ENCODE measurements at places on chromosomes 12 and 14. TPM values are rescaled to one million over a fixed set of nuclear protein-coding genes. Genes with fewer than 3 reads are reported as not detected.

Gene ITGA7
- 2.8 TPM for total RNA-seq

Gene PARP2
- total RNA-seq, result 17.0 TPM

Gene ANO6
- total RNA-seq, result 33.1 TPM

Gene RNF41
- total RNA-seq, result 26.8 TPM

Gene PTPRB
- total RNA-seq, result 2.3 TPM

Gene CRACR2A
- total RNA-seq, result 9.4 TPM

Gene MGP
- 14.5 TPM for total RNA-seq

Gene JPH4
- 0.14 TPM for total RNA-seq

Gene SYCP3
- 0.76 TPM for total RNA-seq

Gene PTCSC3
- total RNA-seq, result not detected

Gene OXA1L
- 85.7 TPM for total RNA-seq

Gene CCDC38
- 0.05 TPM for total RNA-seq

Gene GPRC5A
- total RNA-seq, result 0.09 TPM

- no peaks in the 10 kb centered on the region for H3K27me3 ChIP-seq
- H3K4me1 ChIP-seq, result peaks cover 19% of the 10 kb centered on the region
- H3K27ac ChIP-seq, result peak within 1 kb of the TSS; percentile 88
- H3K36me3 ChIP-seq, result peaks cover 16% of the 10 kb centered on the region
- peak within 1 kb of the TSS; percentile 98 for H3K4me3 ChIP-seq
These were observed at the start of gene BCL7A for GRCh38 chr12:122021822-122022392. Gene BCL7A, plus strand, starts transcription at chr12:122021884. Its CDS starts 208 bp downstream, at chr12:122022092.

DNA sequence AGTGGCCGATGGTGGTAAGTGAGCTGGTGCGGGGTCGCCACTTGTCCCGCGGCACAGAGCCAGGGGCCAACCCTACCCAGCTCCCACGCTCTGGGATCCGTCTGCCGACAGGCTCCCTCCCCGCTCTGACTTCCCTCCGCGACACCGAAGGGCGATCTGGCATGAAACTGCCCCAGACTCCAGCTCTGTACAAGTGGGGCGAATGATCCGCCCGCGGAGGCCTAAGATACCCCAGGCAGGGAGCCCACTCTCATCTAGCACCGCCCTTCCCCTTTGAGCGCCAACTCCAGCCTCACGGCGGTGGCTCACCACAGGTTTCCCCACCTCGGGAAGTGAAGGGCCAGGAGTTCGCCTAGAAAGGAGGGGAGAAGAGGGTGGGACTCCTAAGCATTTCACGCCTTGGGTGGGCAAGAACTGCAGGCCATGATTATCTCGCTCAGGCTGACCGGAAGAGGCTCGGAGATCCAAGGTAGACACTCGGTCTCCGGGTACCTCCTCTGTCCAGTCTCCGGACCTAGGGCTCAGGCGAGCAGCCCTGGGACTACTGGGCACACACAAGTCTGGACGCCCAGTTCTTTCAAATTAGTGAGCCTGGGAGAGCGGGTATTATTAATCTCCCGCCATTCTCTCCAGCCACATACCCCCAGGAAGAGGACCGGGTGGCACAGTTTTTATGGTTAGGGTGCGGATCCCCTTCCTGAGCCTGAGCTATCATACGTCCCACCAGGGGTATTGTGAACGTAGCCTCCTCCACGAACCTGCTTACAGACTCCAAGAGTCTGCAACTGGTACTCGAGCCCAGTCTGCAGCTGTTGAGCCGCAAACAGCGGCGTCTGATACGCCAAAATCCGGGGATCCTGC, 849 bp downstream of the WNT1 start:
- peaks cover 21% of the 10 kb centered on the region for H3K4me1 ChIP-seq
- DNase-seq, result no peak
- H3K27ac ChIP-seq, result no peak overlapping the region
- H3K27me3 ChIP-seq, result peaks cover 83% of the 10 kb centered on the region
- peak overlapping the region; percentile 42 for H3K4me3 ChIP-seq
- no peaks in the 10 kb centered on the region for H3K36me3 ChIP-seq

DNA sequence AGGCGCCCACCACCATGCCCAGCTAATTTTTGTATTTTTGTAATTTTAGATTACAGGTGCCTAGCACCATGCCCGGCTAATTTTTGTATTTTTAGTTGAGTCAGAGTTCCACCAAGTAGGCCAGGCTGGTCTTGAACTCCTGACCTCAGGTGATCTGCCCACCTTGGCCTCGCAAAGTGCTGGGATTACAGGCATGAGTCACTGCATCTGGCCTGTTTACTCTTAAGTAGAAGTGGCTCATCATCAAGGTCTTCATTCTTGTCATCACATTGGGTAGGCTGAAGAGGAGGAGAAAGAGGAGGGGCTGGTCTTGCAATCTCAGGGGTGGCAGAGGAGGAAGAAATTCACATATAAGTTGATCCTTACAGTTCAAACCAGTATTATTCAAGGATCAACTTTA, 152.4 kb upstream of the ATP2B1 start:
- no peak overlapping the region for H3K4me3 ChIP-seq
- H3K27me3 ChIP-seq, result no peaks in the 10 kb centered on the region
- no peak for DNase-seq

DNA sequence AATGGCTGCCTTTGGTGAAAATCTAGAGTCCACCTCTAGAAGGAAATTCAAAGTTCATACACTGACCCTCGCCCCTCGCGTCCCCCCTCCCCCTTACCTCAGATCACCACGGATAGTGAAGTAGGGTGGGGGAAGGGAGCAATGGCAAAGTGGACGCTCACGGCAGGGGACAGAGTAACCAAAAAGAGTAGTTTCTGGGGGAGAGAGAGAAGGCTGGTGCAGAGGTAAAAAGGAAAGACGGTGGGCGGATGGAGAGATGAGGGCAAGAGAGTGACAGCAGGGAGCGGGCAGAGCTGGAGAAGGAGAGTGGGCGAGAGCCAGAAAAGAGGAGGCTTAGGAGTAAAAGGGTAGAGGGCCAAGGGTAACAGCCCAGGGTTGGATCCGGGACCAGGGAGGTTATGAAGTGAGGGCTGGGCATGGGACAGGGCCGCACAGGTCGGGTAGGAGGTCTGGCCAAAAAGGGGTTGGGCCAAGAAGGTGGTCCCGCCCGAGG, 423 bp downstream of the ALDH6A1 start:
- H3K27me3 ChIP-seq, result no peaks in the 10 kb centered on the region
- no peaks in the 10 kb centered on the region for H3K36me3 ChIP-seq
- H3K4me3 ChIP-seq, result peak overlapping the region; percentile 72
- DNase-seq, result no peak
- H3K4me1 ChIP-seq, result peaks cover 7% of the 10 kb centered on the region

DNA sequence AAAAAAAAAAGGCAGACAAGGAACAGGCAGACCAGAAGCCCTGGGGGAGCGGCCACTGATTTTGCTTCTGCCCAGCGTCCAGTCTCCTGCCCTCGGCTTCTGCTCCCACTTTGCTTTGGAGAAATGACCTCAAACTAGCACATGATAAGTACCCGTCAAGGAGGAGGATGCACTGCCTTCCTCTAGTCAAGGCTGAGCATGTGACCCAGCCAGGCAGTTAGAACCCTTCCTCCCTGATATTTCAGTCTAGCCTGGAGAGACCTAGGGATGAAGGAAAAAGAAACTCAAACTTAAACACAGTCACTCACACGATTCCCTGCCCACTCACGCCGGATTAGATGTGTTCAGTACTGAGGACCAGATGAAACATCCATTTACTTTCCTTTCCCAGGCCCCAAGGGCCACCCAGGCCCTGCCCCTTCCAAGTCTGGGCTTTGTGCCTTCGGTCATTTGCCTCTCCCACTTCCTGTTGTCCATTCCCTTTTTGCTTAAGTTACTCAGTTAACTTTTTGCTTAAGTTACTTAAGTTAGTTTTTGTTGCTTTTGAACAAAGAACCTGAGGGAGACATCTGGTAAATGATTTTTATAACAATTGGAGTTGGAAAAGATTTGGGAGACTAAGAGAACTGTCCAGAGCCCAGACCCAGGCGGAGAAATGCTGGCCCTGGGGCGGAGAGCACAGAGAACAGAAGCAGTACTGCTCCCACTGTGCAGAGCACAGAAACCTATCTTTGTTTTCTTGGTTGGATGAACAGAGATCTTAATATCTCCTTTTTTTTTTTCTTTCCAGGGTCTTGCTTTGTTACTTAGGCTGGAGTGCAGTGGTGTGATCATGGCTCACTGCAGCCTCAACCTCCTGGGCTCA, 23.0 kb upstream of the TTC7B start:
- no peaks in the 10 kb centered on the region for H3K27me3 ChIP-seq
- H3K36me3 ChIP-seq, result no peaks in the 10 kb centered on the region
- H3K27ac ChIP-seq, result no peak overlapping the region

DNA sequence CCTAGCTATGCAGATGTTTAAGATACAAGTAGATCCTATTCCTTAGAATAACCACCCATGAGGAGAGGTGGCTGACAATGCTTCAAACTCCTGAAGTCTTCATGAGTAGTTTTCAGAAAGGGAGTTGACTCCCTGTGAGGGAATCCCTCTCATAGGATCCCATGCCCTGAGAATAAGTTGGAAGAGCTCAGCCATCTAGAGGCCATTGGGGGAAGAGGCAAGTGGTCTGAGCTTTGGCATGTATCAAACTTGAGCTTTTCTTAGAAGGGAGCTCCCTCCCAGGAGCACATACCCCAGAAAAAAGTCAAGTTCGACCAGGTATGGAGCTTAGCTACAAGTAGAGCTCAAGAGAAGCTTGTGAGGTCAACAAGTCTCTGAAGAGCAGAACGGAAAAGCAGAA, 165.7 kb upstream of the RBM19 start:
- H3K4me3 ChIP-seq, result no peak overlapping the region
- H3K27ac ChIP-seq, result no peak overlapping the region
- DNase-seq, result no peak
- no peaks in the 10 kb centered on the region for H3K4me1 ChIP-seq

DNA sequence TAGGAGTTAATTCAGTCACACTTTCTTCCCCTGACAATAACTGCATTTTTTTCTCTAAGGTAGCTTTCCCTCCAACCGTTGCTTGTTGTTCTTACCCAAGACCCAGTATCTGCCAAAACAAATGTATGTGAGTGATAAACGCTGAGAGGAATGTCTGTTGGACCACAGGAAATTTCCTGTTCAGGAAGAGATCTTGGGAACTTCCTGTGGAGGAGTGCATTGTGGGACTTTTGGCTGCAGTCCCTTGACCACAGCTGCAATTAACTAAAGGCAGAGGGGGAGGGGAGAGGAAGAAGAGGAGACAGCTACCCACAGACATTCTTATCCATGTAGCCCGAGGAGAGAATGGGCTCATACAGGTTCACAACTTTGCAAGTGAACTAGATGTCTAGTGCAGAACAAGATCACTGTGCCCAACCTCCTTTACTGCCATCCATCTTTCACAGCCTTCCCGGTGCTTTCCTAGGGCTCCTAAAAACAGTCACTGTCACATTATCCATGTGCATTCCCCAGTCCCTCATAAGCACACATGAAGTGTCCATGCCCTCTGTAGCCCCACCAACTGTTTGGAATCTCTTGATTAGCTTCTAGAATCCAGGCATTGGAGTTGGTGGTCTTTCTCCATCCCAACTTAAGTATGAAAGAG, 149.5 kb downstream of the ETV6 start:
- H3K27ac ChIP-seq, result peak overlapping the region; percentile 73
- no peak for DNase-seq
- H3K27me3 ChIP-seq, result no peaks in the 10 kb centered on the region
- peaks cover 45% of the 10 kb centered on the region for H3K4me1 ChIP-seq

DNA sequence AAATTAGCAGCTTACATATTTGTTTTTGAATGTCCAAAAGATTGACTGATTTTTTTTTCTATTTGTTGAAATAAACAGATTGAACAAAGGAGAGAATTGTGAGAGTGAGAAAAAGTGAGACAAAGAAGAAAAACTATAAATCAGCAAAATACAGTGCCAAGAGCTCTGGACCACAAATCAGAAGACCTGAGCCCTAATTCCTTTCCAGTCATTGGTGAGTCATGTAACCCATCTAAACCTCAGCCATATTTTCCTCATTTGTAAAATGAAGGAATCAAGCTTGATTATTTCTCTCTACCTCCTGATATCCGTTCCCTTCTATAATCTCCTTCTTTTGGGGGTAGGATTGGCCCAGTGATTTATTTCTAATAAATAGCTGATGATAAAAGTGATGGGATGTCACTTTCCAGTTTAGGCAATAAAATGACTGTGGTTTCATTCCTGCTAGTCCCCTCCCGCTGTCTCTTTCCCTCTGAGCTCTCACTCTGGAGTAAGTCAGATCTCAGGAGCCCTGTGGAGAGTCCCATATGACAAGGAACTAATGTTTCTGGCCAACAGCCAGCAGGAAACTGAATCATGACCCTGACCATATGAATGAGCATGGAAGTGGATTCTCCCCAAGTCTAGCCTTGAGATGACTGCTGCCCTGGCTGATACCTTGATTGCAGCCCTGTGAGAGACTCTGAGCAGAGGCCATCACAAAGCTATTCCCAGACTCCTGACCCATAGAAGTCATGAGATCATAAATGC, 218.9 kb downstream of the ACSS3 start:
- H3K27me3 ChIP-seq, result no peaks in the 10 kb centered on the region
- H3K36me3 ChIP-seq, result no peaks in the 10 kb centered on the region
- no peak for DNase-seq
- H3K4me3 ChIP-seq, result no peak overlapping the region

GRCh38 chr14:105577314-105577861, 51.0 kb downstream of the TMEM121 start:
- no peaks in the 10 kb centered on the region for H3K4me1 ChIP-seq
- no peaks in the 10 kb centered on the region for H3K36me3 ChIP-seq
- H3K27ac ChIP-seq, result no peak overlapping the region
- no peaks in the 10 kb centered on the region for H3K27me3 ChIP-seq

GRCh38 chr14:23164250-23164649, 19.2 kb downstream of the SLC7A8 start:
- no peak for DNase-seq
- H3K4me3 ChIP-seq, result no peak overlapping the region
- H3K27me3 ChIP-seq, result no peaks in the 10 kb centered on the region
- no peak overlapping the region for H3K27ac ChIP-seq

DNA sequence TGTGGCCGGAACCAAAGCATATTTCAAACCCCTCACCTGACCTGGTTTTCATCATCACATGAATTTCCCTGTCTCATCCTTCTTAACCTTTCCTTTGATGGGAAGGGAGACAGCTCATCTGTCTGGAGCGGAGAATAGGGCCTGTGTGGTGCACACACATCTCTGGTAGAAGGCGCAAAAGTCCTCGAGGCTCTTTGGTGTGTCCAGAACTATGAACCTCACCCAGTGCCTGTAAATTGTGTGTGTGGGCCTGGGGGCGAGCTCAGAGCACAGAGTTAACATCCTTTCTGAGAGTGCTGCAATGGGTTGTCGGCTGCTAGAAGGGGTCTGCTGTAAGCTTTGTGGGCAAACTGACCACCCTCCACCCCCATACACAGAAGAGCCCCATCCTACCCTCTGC, 749 bp downstream of the GALNT6 start:
- H3K27ac ChIP-seq, result peak overlapping the region; percentile 63
- no peak for DNase-seq
- H3K27me3 ChIP-seq, result peaks cover 14% of the 10 kb centered on the region
- H3K36me3 ChIP-seq, result no peaks in the 10 kb centered on the region
- peaks cover 90% of the 10 kb centered on the region for H3K4me1 ChIP-seq
- H3K4me3 ChIP-seq, result peak overlapping the region; percentile 70

DNA sequence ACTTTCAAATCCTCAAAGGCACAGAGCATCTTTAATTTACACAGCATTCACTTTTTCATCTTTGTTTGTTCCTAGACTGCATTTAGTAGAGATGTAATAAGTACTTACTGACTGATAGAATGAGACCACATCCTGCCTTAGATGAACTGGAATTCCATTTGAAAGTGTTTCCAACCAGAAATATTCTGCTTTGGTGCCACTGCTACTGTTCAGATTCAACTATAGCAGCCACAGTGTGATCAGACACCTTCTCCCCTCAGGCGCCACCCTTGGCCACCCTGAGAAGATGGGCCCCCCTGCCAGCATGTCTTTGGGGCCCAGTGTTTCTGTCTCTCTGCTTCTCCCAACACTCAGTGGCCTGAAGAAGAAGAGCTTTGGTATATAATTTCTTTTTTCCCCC, 449.1 kb downstream of the RAD51B start:
- H3K4me3 ChIP-seq, result no peak overlapping the region
- H3K27ac ChIP-seq, result peak overlapping the region; percentile 72
- no peak for DNase-seq
- H3K27me3 ChIP-seq, result no peaks in the 10 kb centered on the region
- peaks cover 27% of the 10 kb centered on the region for H3K4me1 ChIP-seq

Measured in thymus (tissue), 14 donors.